ENCODE measurements at places on chromosomes 11 and 22.

GRCh38 chr22:38069372-38070249, 12.4 kb downstream of the PICK1 start:
- peak; percentile 72 for DNase-seq

DNA sequence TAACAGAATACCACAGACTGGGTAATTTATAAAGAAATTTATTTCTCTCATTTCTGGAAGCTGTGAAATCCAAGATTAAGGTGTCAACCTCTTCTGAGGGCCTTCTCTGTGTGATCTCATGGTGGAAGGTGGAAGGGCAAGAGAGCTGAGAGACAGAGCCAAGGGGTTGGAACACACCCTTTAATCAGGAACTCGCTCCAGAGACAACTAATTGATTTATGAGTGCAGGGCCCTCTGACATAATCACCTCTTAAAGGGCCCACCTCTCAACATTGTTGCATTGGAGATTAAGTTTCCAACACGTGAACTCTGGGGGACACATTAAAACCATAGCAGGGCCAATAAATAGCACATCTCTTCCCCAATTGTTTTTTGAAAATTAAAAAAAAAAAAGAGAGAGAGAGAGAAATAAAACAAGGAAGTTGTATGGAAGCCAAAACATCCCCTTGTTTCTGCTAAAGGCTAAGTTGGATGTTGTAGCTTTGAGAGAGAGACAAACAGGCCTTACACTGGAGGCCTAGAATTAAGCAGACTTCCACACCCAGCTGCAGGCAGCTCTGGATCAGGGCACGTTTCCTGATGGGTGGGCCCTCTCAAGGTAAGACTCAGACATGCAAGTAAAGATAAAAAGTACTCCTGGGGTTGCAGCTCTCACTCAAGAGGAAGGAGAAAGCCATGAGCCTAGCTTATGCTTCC, 64.1 kb upstream of the BIRC3 start:
- no peak for DNase-seq

DNA sequence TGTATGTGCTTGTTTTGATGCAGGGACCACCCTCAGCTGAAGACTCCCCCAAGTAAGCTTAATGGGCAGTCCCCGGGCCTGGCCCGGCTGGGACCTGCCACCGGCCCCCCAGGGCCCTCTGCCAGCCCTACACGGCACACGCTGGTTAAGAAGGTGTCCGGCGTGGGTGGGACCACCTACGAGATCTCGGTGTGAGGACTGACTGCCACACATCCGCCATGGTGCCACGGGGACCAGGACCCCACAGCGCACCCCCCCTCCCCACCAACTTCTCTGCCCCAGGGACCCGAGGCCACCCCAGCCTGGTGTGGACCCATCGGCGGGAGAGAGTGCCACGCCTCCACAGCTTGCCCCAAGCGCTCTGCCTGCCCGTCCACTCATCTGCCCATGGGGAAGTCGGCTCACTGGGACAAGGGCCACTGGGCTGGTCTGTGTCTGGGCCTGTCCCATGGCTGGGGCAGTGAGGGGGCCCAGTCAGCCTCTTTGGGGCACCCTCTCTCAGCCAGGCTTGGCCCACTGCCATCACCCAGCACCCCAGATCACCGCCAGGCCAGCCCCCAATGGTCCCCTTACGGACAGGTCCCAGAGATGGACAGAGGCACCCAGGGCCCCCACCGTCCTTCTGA, 5.5 kb downstream of the CCDC188 start:
- DNase-seq: no peak

GRCh38 chr11:76768909-76769560, 14.1 kb upstream of the TSKU start:
- DNase-seq: no peak

DNA sequence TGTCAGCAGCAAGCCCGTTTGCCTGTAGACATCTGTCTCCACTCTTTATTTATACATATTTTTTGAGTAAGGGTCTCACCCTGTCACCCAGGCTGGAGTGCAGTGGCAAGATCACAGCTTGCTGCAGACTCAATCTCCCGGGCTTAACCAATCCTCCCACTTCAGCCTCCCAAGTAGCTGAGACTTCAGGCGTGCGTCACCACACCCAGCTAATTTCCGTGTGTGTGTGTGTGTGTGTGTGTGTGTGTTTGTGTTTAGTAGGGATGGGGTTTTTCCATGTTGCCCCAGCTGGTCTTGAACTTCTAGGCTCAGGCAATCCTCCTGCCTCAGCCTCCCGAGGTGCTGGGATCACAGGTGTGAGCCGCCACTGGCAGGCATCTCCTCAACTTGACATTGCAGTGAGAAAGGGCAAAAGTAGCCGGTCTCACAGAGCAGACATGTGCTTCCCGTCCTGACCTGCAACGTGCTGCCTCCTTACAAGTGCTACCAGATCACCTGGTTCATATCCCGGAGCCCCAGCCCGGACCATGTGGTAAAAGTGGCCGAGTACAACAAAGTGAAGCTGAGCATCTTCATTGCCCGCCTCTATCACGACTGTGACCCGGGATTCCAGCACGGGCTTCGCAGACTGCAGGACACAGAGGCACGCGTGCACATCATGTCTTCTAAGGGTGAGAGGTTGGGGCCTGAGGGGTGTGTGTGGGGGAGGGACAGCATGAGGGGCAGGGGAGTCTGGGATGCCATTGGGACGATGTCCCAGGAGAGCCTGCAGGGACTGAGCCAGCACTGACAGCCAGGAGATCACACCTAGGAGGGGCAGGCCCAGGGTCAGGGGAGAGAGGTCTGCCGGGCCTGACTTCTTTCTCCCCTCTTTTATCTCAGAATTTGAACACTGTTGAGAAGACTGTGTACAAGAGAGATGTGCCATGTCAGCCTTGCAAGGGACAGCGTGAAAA, 5.6 kb upstream of the APOBEC3H start:
- no peak for DNase-seq

- DNase-seq: peak; percentile 32
These were observed 435.1 kb upstream of the DDI1 start for GRCh38 chr11:103601225-103601846.

DNA sequence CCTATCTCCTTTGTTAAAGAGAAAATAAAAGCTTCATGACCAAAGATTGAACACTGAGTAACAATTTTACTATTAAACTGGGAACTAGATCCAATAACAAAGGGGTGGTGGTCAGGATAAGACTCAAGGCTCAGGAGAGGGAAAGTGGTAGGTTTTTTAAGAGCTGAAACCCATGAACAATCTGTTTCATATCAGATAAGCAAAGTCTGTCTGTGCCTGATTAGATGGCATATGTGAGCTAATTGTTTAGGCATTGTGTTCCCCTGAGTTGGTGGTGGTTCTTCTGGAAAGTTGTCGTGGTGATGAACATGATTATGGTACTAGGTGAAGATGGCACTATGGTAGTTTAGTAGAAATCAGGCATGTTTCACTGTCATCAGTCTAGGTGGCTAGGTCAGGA, 24.4 kb downstream of the USP47 start:
- DNase-seq: no peak

- no peak for DNase-seq
These were observed 8.9 kb downstream of the SDF2L1 start for GRCh38 chr22:21650823-21651520.
